ENCODE measurements at places on chromosomes 1 and 21. TPM values are rescaled to one million over a fixed set of nuclear protein-coding genes. Genes with fewer than 3 reads are reported as not detected.

- peak; percentile 61 for DNase-seq
Observed at GRCh38 chr1:150162862-150163706, 13.4 kb downstream of the PLEKHO1 start.

- DNase-seq = no peak
Observed at GRCh38 chr1:95041491-95042165, 31.1 kb downstream of the ALG14 start.

- no peak for DNase-seq
Observed at GRCh38 chr1:201750934-201751333, 78.0 kb upstream of the IPO9 start.

TMEM200B gene
- total RNA-seq = 8.7 TPM

DNA sequence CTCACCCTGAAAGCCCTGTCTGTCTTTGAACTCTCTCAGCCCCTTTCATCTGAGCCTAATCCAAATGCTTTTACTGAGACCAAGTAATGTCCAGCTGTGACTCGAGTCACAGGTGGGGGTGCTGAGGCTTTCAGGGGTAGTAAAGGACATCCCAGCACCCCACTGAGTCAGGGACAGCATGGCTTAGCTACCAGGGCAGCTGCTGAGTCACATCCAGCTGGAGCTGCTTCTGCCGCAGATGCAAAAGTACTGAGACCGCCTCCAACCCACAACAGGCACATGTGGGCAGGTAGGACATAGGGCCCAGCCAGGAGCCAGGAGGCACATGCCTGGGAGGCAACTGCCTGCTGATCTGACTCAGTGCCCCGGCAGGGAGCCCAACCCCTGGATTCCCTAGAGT, 6.7 kb upstream of the VSIG8 start:
- DNase-seq = no peak

DNA sequence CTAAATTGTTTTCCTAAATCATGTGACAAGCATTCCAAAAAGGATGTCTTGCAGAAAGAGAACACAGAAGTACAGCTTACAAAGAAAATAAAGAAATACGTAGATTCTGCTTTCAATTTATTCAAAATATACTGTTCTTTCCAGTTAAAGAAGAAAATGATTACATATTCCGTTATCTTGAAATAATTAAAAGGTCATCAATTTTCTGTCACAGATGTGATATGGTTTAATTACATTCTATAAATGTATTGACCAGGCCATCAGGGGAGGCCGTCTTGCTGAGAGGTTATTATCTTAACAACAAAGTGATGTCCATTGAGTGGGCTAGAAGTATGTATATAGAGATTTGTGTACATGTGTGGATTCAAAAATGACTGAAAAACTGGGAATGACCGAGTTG, 432.9 kb downstream of the SETD4 start:
- DNase-seq = no peak

MRAP gene
- 27.9 TPM for total RNA-seq

DNA sequence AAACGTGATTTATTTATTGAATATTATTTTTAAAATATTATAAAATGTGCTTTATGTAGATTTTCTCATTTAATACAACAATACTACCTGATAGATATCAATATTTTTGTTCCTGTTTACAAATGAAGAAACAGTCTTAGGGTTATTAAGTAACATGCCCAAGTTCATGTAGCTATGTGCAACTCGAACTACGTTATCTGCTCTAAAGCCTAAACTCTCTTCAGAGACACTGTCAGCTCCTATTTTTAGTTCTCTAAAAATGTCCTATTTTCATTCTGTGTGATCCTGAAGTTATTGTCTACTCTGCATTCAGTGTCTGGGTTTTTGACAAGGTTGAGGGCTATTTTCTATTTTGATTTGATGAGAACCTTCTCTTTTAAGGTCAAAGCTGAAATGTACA, 550.1 kb upstream of the B3GALT2 start:
- DNase-seq = no peak

DNA sequence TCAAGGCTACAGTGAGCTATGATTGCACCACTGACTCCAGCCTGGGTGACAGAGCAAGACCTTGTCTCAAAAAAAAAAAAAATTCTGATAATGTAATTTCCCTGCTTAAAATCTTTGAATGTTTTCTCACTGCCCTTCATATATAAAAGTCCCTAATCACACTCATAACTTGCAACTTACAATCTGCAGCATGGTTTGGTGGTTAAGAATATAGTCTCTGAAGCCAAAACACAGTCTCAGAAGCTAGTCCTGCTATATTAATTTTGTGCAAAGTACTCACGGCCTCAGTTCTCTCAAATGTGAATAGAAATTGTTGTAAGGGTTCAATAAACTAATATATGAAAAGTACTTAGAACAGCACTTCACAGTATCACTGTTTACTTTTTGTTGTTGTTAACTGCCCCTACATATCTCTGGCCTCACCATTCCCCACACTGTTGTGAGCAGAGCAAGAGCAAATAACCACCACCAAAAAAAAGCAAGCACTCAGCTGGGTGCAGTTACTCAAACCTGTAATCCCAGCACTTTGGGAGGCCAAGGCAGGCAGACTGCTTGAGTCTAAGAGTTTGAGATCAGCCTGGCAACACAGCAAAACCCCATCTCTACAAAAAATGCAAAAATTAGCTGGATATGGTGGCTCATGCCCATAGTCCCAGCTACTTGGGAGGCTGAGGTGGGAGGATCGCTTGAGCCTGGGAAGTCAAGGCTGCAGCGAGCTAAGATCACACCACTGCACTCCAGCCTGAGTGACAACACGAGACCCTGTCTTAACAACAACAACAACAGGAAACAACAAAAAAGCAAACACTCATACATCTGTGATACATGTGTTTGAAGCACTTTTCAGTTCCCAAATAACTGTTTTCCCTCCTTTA, 22.4 kb downstream of the ASH1L start:
- DNase-seq = no peak

HSD3B2 gene
- total RNA-seq = 0.63 TPM

GRCh38 chr1:184945029-184945428, 29.3 kb downstream of the NIBAN1 start:
- no peak for DNase-seq

RC3H1 gene
- 27.6 TPM for total RNA-seq

GRCh38 chr1:47558601-47559593, 121.1 kb downstream of the FOXD2 start:
- no peak for DNase-seq

GOLPH3L gene
- 18.6 TPM for total RNA-seq

GRCh38 chr1:17579951-17580939, 40.7 kb downstream of the ARHGEF10L start:
- DNase-seq = no peak

OR2L3 gene
- total RNA-seq = not detected

DNA sequence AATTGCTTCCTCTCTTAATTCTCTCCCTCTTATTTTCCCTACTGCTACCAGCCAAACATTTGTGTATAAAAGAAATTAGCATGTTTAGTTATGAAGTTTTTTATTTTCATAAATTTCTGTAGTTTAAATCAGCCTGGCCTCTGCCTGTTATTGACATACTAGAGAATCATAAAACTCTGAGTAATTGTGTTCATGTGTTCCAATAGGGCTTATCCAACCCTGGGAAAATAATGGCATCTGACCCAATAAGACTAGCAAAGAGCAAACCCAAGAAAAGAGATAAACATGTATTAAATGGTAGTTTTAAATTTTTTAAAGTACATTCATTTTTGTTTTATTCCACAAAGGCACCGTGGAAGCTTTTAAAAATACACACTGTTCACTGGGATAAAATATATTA, 404.3 kb downstream of the HLX start:
- no peak for DNase-seq

All from omental fat pad (tissue), 4 donors.